Gastroesophageal sphincter (tissue), 4 donors: ENCODE measurements at places on chromosomes 6 and 20.

DNA sequence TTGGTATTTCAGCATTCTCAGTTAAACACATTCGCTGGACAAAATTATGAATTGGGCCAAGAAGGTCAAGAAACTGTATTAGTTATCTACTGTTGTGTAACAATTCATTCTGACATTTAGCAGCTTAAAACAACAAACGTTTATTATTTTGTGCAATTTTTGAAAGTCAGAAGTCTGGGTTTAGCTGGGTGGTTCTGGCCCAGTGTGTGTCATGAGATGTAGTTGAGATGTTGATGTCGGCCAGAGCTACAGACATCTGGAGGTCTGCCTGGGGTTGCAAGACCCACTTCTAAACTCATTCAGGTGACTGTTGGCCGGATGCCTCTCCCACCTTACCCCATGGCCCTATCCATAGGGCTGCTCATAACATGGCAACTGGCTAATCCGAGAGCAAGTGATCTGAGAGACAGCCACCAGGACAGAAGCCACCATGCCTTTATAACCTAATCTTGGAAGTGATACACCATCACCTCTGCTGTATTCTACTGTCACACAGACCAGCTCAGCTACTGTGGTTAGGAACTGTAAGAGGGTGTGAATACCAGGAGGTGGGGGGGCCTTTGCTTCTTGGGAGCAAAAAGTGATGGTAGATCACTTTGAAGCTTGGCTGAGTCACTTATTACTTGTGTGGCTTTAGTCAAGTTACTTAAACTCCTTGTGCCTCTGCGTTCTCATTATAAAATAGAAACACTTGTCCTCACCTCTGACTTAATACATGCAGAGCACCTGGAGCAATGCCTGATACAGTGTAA, 217.0 kb upstream of the MYLIP start:
- ATAC-seq, result no peak

- ATAC-seq, result no peak
Observed at GRCh38 chr6:160730911-160731310, 28.9 kb downstream of the PLG start.

GRCh38 chr20:14453259-14453658, 115.8 kb upstream of the FLRT3 start:
- ATAC-seq, result no peak

- no peak for ATAC-seq
Observed at GRCh38 chr6:156954816-156955215, 177.6 kb downstream of the ARID1B start.

GRCh38 chr6:116022841-116023445, 37.7 kb downstream of the FRK start:
- ATAC-seq, result no peak

GRCh38 chr6:84526631-84527030, 237.8 kb downstream of the TBX18 start:
- no peak for ATAC-seq

DNA sequence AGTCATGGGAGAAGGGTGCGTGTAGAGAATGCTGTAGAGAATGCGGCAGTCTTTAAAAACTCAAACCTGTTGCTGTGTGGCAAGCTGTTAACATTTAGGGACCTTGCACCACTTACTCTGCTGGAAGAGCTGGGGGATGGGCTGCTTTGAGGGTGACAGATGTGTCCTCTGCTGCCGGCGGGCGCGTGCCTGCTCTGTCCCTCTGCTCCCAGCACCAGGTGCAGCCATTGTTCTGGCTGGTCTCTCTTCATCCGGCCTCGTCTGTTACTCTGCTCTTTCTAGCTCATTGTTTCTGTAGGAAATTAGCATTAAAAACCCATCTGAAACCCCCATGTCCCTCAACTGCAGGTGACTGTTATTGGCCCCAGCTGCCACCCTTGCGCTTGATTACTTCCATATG, 78.5 kb downstream of the CBFA2T2 start:
- ATAC-seq, result peak; percentile 48

- no peak for ATAC-seq
Observed at GRCh38 chr6:72206606-72207005, 320.3 kb downstream of the RIMS1 start.

DNA sequence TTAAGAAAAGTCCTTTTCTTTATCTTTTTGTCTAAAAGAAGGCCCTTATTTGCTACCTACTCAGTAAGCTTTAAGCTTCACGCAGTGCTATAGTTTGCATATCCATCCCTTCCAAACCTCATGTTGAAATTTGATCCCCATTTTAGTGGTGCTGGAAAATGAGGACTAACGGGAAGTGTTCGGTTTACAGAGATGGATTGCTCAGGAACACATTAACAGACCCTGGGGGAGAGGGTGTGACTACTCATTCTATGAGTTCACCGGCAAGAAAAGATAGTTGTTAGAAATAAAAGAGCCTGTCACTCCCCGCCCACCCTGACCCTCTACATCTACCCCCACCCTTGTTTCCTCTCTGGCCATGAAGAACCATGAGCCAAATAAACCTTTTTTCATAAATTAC, 546.2 kb downstream of the MEI4 start:
- ATAC-seq, result no peak

GRCh38 chr20:53628076-53628475, 34.4 kb upstream of the ZNF217 start:
- ATAC-seq, result no peak

GRCh38 chr20:19809505-19809904, 51.4 kb downstream of the RIN2 start:
- ATAC-seq, result no peak

- no peak for ATAC-seq
Observed at GRCh38 chr6:118263921-118264486, 284.1 kb upstream of the PLN start.

DNA sequence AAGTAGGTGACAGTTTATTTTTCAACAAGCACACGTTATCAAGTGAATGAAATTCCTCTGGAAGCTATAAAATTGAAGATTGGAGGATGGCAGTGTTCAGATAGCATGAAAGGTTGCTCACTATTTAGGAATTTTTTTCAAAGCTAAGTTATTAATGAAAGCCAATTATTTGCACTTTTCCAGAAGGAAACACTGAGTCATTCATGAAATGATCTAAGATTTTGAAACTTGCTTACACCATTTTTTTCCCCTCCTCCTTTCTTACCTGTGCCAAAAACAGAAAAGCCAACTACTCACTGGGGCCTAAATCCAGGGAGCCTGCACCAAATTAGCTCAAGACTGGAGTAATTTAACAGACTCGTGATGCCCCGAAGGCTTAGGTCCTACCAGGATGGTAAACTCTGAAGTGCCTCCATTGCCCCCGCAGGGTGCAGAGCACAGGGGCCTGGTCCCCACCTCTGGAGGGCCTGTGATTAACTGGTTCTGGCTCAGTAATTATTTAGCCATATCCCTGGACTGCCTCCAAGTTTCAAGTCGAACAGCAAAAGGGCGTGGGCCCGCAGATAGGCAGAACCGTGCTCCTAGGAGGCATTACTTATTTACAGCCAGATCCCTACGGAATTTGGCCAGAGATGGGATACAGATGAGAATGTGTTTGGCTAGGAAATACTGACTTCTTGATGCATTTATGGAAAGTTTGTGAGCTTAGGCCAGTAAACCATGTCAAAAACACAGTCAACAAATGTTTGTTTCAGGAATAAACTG, 28.0 kb upstream of the ZNF217 start:
- peak; percentile 88 for ATAC-seq

DNA sequence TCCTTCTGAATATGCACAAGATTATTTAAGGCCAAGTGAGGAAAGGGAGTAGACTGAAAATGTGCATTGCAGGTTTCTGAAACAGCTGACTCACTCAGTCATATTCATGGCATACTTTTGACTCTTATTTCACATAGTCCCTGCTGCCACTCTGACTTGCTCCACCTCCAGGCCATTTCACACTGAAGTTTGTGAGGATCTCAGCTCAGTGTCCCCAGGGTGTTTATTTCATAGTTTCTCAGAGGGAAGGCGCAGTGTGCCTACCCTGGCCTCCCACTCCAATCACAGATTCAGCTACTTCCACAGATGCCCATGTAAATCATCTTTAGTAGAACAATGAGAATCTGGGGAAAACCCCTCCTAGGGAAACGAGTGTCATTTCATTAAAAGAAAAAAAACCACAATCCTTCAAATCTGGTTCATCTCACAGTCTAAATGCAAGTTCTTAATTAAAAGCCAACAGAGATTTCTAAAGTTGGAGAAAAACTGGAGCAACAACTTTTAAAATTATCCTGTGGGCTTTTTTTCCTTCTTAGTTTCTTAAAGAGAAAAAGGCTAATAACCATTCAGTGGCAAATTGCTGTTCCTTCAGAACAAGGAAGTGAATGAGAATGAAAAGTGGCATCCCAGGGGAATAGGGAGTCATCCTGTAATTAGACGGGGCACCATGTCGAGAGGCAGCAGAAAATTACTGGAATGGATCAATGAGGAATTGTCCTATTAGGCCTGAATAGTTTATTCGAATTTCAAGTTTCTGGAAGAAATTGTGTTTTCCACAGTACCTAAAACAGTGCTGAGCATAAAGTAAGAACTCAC, 133.6 kb downstream of the TFAP2B start:
- no peak for ATAC-seq

DNA sequence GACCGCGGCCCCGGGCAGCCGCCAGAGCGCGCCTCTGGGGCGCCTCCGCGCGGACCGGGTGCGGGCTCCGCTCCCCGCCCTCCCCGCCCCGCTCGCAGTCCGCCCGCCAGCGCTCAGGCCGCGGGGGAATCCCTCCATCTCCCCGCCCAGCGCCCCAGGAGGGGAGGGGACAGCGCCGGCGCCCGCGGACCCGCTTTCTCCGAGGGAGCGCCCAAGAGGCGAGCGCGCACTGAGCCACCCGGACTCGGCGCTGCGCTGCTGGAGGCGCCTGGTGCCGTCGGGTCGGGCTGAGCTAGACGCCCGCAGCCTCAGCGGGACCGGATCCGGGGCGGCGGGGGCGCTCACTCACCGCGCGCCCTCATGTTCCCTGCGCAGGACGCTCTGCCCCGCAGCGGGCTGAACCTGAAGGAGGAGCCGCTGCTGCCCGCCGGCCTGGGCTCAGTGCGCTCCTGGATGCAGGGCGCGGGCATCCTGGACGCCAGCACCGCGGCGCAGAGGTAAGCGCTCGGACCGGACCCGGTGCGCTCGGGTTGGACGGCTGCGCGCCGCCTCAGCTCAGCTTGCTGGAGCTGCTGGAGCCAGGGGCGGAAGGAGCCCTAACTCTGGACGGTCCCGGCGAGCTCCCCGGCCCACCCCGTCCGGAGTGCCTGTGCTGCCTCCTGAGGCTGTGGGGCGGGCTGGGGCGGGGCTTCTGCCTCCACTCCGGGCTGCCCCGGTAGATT, 867 bp downstream of the EBF4 start:
- peak; percentile 63 for ATAC-seq

GRCh38 chr6:79902046-79902445, 45.3 kb downstream of the ELOVL4 start:
- ATAC-seq, result no peak

GRCh38 chr6:156174031-156174890, 602.9 kb upstream of the ARID1B start:
- no peak for ATAC-seq

DNA sequence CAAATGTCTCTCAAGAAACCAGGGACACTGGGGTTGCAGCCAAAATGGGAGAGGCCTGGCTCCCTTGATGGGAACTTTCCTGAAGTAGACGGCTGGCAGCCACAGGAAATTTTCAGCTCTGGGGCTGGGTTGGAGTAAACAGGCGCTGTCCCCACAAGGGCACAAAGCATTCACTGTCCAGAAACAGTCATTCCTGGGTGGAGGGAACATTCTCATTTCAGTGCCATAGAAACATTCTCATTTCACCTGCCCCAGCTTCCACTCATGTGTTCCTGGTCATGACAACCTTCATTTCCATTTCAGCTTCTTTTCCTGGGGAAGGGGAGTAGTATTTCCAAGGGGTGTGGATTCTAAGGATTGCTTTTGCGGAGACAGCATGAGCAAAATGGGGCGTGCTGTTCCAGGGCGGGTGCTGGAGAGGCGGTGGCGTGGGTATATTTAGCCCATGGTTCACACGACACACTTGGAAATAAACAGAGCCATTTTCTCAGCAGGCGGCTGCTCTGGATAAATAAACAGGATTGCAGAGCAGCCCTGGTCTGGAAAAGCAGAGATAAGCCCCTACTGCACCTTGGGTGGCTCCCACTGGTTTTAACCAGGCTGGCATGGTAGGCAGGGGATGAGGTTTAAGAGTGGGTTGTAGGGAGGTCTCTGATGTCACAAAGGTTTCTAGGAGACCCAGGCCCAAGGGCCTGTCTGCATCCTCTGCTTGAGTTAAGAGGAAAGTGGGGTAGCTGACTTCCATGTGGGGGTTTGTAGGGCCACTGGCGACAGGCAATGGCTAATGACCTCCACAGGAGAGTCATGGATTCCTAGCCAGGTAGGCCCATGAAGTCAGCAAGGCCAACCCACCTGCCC, 32.9 kb downstream of the COX4I2 start:
- ATAC-seq, result peak; percentile 77

DNA sequence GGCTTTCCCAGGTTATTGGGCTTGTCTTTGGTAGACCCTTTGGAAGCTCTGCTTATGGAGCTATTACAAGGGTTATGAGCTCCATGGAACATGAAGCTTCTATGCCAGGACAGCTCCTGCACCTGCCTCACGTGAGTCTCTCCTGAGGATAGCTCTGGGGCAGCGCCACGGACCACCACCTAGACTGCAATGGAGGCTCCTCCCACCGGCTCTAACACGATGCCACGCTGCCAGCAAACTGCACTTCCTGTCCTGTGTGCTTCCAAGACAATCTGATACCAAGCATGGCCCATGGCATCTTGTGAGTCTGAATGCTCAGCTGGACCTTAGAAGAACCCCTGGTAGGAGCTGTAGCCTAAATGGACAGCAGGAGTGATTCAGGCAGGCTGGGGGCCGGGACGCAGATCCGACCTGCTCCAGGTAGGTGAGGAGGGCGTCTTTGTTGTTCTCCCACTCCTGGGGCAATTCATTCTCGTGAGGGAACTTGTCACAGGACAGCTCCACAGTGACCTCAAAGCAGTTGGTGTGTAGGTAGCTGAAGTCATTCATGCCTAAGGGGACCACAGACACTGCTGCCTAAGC, 5.5 kb downstream of the CPXM1 start:
- no peak for ATAC-seq

GRCh38 chr6:154156135-154156896, 117.3 kb downstream of the OPRM1 start:
- ATAC-seq, result no peak

DNA sequence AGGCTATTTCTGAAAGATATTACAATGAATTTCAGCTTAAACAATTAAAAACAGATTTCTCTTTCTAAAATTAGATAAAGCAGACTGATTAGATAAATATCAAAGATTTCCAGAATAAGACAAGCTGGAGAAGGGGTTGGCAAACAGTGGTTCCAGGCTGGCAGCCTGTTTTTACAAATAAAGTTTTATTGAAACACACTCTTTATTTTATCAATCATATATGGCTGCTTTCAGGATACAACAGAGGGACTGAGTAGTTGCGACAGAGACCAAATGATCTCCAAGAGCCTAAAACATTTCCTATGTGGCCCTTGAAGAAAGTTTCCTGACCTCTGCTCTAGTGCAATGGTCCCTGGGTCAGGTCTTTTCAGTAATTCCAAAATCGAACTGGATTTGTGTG, 65.6 kb upstream of the IYD start:
- no peak for ATAC-seq
